T-cell (primary cell): ENCODE measurements at places on chromosomes 6 and 20.

GRCh38 chr20:24957326-24958016 lies 8.4 kb downstream of the CST7 start:
- no peak for DNase-seq

GRCh38 chr6:49841424-49841823 lies 24.9 kb downstream of the CRISP1 start:
- DNase-seq, result no peak

- no peak for DNase-seq
Measured at GRCh38 chr6:68059261-68059660, 575.8 kb upstream of the ADGRB3 start.

DNA sequence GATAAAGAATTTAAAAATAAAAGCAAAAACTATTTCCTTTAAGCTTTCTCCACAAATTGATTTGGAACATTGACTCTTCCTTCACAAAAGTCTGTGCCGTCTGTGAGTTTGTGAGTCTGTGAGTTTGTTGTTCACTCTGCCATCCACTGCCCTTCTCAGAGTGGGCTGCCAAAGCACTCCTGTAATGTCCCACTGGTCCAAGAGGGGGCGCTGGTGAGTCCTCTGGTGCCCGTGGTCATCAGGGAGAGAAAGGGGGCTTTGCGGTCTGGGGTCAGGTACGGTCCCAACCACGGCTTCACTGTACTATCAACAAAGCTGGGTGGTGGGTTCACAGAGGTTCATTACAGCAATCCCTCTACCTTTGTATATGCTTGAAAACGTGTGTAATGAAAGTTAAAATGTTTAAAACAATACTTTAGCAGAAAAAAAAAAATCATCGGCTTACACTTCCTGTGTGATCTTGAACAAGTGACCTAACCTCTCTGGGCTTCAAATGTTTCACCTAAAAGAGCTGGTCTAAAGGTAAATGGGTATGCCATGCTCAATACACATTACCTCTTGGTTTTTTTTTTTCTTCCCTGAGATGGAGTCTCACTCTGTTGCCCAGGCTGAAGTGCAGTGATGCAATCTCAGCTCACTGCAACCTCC lies 5.6 kb upstream of the ANKRD60 start:
- peak; percentile 26 for DNase-seq

- DNase-seq, result no peak
Measured at GRCh38 chr20:19466206-19466928, 253.9 kb downstream of the SLC24A3 start.

DNA sequence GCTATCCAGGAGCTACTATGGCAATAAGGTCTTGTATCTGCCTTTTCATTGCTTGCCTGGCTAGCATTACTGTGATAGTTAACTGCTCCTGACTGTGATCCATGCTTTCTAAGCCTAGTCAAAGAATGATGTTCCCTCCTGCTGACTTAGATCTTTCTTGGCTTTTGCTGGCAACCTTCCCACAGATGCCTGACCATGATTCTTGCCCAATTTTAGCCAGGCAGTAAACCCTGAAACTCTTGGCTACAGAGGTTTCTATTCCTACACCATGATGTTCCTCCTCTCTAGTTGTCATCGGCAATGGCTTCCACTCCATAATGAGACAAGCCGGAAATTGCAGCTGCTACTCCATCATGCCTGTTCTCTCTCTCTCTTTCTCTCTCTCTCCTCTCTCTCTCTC lies 238.1 kb downstream of the HAO1 start:
- DNase-seq, result no peak

GRCh38 chr6:46440141-46440540 lies 51.1 kb downstream of the RCAN2 start:
- no peak for DNase-seq

- DNase-seq, result no peak
Measured at GRCh38 chr6:80226151-80226550, 119.7 kb downstream of the BCKDHB start.

DNA sequence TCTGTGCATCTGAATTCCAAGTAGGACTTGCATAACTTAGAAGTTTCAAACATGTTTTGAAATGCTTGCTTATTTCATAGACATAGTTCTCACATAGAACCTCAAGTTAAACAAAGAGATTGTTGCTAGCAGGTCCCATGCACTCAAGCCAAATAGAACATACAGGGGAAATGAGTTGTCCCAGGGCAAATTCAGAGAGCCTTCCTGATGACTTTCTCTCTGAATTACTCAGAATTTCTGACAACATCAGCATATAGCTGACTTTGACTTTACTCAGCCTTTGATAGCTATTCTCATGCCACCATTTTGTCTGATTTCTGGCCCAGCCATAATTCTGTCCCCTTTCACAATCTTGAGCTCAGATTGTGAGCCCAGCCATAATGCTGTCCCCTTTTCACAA lies 333.2 kb upstream of the PLCB4 start:
- DNase-seq, result no peak

DNA sequence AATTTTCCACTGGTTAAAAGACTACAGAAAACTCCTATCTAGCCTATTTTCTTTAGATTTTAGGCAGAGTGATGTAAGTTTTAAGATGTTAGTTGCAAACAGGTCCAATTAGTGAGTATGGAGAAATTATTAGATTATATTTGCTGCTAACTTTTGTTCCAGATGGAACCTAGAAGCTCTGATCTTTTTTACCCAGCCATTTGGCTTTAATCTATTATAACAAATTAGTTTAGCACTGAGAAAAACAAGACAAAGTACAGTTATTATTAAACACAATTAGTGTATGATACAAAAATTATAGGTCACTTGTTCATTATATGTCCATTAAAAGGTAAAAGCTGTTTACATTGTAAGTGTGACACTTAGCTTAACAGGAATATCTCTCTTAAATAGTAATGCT lies 2.5 kb downstream of the FAM162B start:
- no peak for DNase-seq

DNA sequence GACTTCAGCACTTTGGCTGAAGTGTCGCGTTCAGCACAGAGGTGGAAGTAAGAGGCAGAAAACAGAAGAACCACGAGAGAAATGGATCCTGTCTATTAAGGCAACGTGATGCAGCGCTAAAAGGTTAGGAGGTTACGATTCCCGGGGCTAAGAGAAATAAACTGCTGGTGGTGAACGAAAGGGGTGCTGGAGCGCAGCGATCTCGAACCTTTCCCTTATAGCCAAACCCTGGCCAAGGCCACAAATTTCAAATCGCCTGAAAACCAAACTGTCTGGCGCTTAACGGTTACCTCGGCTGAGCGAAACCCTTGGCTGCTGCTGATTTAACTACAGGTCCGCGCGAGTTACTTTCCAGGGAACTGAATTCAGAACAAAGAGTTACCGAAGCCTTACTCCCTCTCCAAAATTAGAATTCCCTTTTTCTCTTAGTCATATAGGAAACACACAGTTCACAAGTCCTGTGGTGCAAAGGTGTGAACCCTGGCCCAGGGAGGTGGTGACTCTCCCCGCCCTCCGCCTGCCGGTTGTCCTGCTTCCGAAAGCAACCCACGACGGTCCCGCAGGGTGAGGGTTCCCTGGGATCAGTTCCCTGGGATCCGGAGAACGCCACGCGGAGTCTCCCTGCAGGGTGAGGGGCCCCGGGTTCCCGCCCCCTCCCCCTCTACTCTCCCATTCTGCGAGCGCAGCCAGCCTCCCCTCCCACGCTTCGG lies 1.3 kb upstream of the SLC35D3 start:
- DNase-seq, result no peak

GRCh38 chr20:33076662-33077372 lies 2.6 kb upstream of the BPIFB4 start:
- no peak for DNase-seq
